ENCODE measurements at places on chromosomes 3 and 15.

DNA sequence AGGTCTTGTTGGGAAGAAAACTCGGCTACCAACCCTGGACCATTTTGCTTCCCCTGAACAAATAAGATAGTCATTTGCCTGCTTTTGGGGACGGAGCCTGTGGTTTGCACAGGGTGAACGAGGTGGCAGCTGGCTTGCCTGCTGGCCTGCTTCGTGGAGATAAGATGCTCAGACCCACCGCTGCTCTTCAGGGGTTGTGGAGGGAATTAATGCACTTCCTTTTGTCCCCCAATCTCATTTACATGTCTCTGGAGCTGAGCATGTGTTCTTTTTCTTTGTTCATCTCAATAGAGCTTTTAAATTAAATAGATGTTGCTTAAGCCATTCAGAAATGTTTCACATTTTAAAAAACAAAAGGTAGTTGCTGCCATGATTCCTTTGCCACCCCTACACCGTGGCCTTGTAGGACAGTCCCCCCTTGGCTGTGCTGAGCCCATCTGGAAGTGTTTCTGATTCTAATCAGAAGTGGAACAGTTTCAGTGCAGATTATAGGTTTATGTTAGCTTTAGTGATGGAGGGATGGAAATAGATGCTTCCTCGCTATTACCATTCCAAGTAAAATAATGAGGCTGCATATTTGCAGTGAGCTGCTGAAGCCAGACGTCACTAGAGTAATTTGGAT is 25.6 kb downstream of the APBA2 start:
- no peak for DNase-seq

DNA sequence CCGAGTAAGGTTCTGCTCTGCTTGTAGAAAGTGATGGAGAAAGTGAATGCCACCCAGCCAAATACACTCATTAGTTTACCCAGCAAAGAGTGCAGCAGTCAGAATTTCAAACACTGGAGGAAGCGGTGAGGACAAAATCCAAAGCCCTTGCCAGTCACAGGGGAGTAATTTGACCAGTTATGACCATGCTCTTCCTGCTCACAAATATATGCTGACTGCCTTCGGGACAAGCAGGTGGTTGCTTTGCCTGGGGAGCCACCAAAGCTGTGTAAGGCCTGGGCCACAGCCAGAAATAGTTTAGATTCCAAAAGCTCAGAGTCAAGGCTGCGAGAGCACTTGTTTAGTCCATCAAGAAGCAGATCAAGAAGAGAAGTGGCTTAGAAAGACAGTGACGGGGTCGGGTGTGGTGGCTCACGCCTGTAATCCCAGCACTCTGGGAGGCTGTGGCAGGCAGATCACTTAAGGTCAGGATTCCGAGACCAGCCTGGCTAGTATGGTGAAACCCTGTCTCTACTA is 51.0 kb upstream of the ATP13A3 start:
- no peak for DNase-seq

- no peak for DNase-seq
These were observed 84.5 kb downstream of the ATP2B2 start for GRCh38 chr3:10420745-10421475.

DNA sequence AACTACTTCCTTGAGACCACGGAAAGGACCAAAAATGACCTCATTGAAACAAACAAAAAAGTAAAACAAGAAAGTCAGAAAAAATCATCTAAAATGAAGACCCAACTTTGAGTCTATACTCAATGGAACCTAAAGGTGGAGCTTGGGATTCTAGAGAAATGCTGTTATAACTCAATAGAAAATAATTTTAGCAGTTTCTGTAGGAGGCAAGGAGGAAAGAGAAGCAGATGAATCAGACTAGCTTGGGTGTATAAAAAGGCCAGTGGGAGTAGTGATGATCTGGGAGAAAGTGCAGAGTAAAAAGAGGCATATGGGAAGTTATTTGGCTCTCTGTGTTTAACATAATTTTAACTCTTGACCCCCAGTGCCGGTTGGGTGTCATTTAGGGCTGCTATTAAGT is 94.4 kb downstream of the TMCO5A start:
- DNase-seq = no peak

- DNase-seq = no peak
These were observed 37.1 kb upstream of the CCK start for GRCh38 chr3:42302924-42303634.

- DNase-seq = no peak
These were observed 17.2 kb upstream of the FOXP1 start for GRCh38 chr3:71600646-71601288.

GRCh38 chr15:96622714-96623113 is 292.2 kb downstream of the NR2F2 start:
- no peak for DNase-seq

DNA sequence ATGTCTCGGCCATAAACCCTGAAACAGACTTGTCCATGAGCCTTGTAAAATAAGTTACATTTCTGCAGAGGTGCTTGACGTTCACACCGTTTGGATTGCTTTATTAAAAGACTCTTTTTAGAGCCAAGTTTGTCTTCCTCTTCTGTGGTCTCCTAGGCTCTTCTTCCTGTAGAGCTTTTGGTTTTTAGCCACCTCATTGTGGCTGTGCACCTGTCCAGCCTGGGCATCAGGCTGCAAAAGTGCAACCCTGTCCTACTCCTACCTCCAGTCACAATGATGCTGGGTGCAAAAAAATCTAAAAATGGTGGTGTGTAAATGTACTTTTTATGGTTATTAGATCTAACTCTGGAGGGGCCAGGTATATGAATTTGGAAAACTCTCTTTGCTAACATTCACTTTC is 2.8 kb upstream of the RIOX2 start:
- DNase-seq = no peak

DNA sequence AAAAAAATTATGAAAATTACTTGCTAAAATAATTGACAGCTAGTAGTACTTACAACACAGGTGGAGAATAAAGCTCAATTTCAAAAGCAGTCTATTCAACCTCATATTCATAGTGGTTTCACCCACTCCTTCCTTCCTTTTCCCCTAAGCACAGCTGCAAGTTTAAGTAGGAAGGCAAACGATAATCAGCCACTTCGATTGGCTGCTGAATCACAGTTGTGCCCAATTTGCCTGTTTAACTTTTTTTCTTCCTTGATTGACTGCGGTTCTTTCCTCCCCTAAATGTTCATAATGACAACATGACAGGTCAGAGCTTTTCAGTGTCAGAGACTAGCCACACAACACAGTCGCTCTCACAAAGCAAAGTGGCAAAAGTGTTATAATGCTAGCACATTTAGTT is 468.0 kb upstream of the GBE1 start:
- DNase-seq = no peak

DNA sequence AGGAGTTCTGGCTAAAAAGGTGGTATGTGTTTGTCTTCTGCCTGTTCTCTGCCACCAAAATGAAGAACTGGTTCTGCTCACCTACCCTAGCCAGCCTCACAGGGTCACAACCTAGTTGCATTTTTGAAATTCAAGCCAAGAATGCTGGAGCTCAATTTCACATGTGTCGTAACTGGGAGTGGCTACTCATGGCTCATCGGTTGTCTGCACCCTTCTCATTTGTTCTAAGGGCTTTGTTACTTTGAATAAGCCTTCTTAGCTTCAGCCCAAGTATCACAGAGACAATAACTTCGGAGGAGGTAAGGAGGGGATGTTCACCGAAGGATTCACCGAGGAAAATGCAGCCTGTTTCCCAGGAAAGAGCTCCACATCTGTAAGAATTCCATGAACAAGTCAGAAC is 134.3 kb upstream of the RARB start:
- DNase-seq = no peak

DNA sequence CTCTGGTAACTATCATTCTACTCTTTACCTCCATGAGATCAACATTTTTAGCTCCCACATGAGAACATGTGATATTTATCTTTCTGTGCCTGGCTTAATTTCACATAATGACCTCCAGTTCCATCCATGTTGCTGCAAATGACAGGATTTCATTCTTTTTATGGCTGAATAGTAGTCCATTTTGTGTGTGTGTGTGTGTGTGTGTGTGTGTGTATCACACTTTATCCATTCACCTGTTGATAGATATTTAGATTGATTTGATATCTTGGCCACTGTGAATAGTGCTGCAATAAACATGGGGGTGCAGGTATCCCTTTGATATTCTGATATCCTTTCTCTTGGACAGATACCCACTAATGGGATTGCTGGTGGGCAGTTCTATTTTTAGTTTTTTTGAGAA is 18.3 kb downstream of the DLG1 start:
- DNase-seq = no peak

DNA sequence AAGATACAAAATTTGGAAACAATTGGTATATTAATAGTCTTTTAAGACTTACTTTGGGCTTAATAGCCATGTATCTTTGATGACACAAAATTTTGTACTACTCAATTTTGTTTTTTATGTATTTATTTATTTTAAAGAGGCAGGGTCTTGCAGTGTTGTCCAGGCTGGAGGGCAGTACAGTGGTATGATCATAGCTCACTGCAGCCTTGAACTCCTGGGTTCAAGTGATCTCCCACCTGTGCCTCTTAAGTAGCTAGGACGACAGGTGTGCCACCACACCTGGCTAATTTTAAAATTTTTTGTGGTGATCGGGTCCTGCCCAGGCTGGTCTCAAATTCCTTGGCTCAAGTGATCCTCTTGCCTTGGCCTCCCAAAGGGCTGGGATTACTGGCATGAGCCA is 6.5 kb downstream of the SPRED1 start:
- DNase-seq = no peak

DNA sequence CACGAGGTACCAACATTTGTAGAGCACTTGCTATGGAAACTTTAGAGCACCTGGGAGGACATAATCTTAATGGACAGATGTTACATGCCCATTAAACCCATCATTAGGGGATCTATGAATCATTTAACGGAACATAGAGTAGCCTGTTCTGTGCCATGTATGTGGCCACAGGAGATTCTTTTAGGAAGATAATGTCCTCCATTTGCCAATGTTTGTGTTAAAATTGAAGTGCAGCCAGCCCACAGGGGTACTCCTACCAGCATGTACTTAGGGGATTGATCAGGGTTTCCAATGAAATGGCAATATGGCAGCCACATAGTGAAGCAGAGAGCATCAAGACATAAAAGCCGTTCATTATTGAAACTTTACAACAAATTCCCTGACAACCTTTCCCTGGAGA is 70.7 kb downstream of the TNIK start:
- DNase-seq = no peak

DNA sequence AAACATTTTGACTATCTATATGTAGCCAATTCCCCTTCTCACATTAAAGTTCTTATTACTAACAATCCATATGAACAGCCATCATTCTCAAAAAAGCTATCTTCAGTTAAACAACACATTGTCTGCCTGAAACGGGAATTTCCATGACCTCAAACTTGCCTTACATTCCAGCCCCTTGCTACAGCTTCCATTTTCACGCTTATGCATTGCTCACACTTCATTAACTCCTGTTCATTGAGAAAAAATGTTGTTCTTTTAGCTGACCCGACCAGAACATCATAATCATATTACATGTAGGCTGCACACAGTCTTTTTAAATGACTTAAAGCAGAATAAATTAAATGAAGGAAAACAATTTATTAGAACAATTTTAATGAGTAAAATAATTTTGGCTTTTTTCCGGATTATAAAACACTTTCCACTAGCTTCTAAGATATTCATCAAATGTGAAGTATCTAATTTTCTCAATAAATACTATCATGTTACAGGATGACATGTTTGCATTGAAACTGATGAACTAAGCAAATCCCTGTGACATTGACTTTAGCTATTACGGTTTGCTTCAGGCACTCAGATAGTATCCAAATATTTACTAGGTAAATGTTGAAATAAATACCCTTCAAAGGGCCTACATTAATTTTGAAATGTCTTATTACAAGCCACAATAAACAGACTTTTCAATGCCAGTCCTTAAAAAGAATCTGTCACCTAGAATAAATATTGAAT is 49.9 kb downstream of the P3H2 start:
- no peak for DNase-seq

GRCh38 chr3:20141851-20142250 is 44.2 kb downstream of the SGO1 start:
- no peak for DNase-seq

- no peak for DNase-seq
These were observed 691 bp downstream of the RHCG start for GRCh38 chr15:89495638-89496145.

DNA sequence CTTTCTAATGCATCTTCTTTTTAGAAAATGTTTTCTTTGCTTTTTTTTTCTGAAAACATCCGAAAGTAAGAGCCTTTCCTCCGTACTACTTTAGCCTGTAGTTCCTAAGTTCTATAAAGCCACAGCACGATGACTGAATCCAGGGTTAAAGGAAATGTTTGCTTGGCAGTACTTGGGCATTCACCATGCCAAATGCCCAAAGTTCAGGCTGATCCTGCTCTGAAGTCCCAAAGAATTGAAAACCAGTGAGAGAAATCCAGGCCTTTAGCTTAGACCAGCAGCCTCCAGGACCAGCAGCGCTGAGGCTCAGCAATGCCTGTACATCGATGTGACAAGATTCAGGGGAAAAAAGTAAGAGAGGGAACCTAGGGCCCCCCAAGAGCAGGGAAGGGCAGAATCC is 35.1 kb downstream of the CCK start:
- DNase-seq = no peak

DNA sequence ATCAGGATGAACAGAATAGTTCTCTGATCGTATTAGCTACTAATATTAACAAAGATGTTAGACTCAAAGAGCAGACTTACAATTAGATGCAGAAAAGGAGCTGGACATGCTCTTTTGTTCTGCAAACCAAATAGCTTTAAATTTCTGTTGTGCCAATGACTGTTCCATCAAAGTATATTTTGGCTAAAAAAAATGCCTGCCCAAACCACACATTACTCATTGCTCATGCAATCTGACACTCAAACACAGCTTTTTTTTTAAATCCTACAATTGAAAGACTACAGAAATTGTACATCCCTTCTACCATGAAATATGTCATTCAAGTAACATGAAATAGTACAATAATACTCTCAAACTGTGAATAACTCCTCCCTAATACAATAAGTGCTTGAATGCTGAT is 48.6 kb downstream of the SHOX2 start:
- no peak for DNase-seq

- no peak for DNase-seq
These were observed 414.4 kb upstream of the TMCO5A start for GRCh38 chr15:37520026-37520425.

- no peak for DNase-seq
These were observed 388.2 kb upstream of the RGMA start for GRCh38 chr15:93477188-93477587.

Data from central memory CD8-positive, alpha-beta T cell (primary cell).